ENCODE measurements at places on chromosomes 16 and 17.

- DNase-seq: no peak
Observed at GRCh38 chr17:73536700-73537605, 107.3 kb downstream of the SDK2 start.

- no peak for DNase-seq
Observed at GRCh38 chr17:47797797-47798196, 23.8 kb downstream of the OSBPL7 start.

DNA sequence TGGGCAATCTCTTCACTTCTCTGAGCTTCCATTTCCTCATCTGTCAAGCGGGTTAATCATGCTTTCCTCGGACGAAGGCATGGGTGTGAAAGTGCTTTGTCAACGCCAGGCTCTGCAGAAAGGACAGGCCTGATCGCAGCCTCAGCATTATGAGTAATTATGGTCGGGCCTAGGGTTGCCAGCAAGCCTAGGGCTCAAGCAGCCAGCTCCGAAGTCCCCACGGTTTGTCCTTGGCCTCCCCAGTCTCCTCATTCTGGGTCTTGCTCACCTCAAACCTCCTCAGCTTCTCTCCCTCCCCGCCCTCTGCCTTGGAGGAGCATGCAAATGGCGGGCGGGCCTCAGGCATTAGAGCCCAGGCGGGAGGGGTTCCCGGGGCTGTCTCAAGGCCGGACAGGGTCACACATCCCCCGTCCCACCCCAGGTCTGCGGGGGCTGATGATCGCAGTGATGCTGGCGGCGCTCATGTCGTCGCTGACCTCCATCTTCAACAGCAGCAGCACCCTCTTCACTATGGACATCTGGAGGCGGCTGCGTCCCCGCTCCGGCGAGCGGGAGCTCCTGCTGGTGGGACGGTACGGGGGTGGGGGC lies 10.2 kb upstream of the FAM83G start:
- no peak for DNase-seq

GRCh38 chr17:76558198-76559095 lies 18.6 kb downstream of the PRCD start:
- no peak for DNase-seq

DNA sequence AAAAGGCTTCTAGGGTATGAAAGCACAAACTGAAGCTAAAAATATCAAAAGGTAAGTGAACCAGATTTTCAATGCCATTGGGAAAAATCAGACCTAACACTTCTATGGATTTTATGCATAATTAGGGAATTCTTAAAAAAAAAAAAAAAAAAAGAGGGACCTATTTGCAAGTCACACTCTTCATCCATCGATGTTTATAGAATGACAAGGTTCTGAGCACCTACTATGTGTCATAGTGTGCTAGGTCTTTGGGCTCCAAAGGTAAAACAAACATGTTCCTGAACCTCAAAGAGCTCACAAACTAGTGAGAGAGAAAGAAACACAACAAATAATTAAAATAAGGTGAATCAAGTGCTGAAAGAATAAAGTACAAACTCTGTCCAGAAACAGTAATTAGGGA lies 1.9 kb downstream of the HEATR6 start:
- no peak for DNase-seq

GRCh38 chr17:49239963-49240362 lies 9.4 kb upstream of the PHOSPHO1 start:
- DNase-seq: no peak

GRCh38 chr17:58338841-58339754 lies 10.5 kb upstream of the TSPOAP1 start:
- no peak for DNase-seq

DNA sequence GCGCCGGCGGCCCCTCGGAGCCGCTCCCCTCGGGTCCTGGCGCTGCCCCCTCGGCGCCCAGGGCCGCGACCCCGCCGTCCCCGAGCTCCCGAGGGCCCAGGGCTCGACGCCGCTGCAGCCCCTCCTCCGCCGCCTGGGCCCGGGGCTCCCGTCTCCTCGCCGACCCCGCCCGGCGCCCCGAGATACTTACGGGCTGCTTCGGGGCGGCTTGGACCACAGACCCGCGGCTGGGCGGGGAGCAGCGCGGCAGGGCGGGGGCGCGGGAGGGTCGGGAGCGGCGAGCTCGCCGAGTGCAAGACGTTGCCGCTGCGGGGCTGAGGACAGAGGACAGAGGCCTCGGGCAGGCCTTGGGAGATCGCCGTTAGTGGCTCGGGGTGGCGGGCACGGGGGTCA lies 290 bp downstream of the TOB1 start:
- no peak for DNase-seq

DNA sequence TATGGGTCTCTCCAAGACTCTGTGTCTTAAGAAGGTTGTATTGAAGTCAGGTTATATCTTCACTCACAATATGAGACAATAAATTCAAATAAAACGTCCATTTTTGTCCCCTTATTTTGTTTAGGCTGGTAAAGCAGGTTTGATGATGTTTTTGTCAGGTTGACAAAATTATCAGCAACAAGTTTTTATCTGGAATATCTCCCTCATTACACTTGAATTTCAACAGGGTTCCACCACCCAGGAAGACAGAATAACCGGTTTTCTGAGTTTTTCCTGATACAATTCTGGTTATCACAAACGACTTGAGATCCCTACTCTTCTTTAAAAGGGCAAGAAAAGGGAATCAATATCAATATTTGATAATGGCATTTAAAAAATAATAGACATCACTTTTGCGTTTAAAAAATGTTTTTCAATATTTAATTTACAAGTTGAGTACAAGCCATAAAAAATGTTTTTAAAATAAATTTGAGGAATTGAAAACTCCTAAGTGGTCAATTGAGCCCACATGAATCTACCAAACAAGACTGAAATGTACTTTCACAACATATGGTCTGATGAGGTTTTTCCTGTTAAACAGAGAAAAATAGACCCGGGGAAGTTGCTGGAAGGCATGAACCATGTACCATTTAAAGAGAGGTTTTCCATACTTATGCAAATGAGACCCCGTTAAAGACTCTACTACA lies 1.4 kb upstream of the ATP6V0A1 start:
- DNase-seq: no peak

GRCh38 chr16:84811529-84811928 lies 8.3 kb upstream of the CRISPLD2 start:
- no peak for DNase-seq

DNA sequence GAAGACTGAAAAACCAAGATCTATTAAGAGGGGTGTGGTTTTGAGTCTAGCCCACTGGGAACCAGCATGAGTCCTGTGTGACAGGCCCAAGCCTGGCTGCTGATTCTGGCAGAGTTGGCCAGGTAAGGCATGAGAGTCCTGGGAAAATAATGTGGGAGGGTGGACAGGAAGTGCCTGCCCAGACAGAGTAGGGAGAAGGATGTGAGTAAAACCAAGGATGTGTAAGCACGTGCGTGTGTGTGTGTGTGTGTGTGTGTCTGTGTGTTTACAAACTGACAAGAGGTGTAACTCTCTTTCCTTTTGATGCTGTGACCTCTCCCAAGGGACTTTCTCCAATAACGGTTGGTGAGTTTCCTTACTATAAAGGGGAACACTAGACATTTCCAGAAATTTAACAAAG lies 15.6 kb upstream of the TEX2 start:
- DNase-seq: no peak

- DNase-seq: no peak
Observed at GRCh38 chr16:1375741-1376410, 24.1 kb downstream of the GNPTG start.

DNA sequence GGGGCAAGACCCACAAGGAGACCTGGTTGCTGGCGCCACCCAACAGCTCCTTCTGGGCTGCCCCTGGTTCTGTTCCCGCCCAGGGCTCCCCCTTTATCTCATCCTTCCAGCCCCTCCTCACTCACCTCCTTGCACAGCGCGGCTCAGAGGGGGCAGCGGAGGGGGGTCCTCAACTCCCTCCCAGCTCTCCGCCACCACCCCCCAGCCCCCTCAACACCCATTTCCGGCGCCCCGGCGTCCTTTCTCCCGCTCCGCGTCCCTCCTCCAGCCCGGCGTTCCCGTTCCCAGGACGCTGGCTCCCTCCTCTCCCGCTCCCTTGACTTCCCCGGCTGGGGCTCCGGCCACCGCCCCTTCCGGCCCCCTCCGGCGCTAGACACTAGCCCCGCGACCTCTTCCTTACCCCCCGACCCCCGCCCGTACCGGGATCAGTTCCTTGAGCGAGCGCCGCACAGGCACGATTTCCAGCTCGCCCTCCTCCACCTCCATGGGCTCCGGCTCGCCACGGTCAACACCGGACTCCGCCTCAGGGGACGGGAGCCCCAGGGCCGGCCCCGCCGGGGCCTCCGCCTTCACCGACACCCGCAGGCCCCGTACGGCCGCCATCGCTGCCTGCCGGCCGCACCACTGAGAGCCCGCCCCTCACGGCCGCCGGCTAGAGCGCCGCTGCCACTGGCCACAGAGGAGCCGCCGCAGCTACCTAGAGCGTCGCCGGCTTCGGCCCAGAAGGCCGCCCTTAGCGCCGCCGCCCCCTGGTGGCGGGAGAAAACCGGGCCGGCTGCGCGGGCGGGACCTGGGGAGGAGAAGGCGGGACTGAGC lies at the start of gene NCBP3:
NCBP3 (minus strand) TSS at position 626 of the 816 bp plus-strand sequence; CDS start at position 603, 23 bp downstream.
- peak; percentile 87 for DNase-seq

DNA sequence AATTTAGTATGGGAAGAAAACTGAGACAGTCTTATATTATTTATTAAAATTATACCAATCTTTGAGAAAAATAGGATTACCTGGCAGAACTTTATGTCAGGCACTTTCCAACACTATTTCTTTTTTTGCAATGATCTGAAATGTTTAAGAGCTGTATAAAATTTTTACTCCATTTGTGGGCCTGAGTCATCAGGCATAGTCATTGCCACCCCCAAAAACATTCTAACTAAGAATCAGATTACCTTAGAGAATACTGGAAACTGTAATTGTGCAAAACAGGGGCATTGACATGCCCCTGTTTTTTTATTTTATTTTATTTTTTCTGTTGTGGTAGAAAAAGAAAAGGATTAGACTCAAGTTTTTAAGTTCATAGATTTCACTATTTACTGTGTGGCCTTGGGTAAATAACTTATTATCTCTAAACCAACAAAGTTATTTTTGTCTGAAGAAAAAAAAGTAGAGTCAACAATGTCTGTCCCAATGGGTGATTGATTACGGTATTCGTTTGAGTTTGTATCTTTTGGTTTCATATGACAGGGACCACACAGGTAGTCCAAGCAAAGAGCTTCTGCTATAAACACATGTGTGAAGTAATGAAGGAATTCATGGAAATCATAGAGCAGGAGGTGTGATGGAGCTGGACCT lies 24.6 kb downstream of the VAT1L start:
- no peak for DNase-seq

- no peak for DNase-seq
Observed at GRCh38 chr16:74771656-74772315, 2.8 kb downstream of the FA2H start.

DNA sequence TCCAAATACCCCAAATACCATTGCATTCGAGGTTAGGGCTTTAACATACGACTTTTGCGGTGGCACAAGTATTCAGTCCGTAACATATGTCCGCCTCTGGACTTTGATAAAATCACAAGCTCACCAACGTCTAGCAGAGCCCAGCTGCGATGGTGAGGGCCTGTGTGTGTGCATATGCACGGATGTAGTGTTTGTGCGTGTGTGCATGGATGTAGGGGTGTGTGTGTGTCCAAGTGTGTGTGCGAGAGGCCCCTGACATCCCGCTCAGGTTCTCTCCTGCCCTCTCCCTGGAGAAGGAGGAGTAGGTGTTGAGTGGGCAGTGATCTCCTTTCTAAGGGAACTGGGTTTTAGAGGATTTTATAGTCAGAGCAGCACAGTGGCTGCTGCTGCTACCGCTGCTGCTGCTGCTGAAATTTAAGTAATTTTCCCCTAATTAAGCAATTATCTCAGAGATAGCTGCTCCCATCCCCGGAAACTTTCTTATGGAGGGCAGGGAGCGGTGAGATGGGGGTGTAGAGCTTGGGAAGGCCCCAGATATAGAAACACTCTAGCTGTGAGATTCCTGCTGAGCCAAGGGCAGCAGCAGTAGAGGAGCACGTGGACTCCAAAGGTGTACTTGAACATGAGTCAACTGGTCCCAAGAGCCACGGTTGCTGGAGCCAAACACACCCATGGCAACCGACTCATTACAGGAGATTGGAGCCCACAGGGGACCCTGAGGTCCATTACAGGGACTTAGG lies 121.7 kb upstream of the SDK2 start:
- DNase-seq: no peak

DNA sequence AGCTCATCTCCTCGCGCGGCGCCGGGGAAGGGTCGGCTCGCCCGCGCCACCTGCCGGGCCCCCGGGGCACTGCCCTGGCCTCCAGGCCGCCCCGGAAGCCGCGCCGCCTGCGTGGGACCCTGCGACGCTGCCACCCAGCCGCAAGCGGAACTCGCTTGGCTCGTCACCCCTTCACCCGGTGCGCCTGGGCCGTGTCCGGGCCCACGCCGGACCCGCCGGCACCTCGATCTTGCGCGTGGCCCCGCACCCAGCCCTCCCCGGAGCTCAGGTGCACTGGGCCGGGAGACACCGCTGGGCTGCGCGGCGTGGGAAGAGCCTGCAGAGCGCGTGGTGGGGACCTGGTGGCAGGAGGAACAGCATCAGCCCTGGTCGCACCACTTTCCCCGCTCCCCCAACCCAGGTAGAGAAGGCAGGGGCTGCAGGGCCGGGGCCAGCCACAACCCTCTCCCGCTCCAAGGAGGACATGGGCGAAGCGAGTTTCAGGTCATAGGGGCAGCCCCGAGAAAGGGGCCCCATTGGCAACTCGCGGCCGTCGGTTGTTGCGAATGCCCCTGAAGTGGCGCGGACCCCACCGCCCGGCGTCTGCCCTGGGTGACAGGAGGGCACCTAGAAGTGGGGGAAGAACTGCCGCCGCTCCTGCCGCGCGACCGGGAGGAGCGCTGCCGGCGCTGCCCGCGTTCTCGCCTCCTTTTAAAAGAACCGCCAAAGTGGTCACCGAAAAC lies 363 bp upstream of the MIF4GD start:
- DNase-seq: peak; percentile 80

GRCh38 chr17:76584427-76585032 lies 1.1 kb downstream of the ST6GALNAC2 start:
- DNase-seq: no peak

- DNase-seq: peak; percentile 52
Observed at GRCh38 chr16:68040506-68041288, 17.6 kb downstream of the DUS2 start.

GRCh38 chr17:77427391-77427991 lies 286.7 kb downstream of the SEC14L1 start:
- DNase-seq: peak; percentile 62

- no peak for DNase-seq
Observed at GRCh38 chr16:56862776-56863175, 2.2 kb upstream of the SLC12A3 start.

- DNase-seq: no peak
Observed at GRCh38 chr16:10312784-10313724, 72.8 kb upstream of the ATF7IP2 start.
